Hindlimb muscle (tissue), 1 donor: ENCODE measurements at places on chromosomes 11 and 22.

- DNase-seq, result no peak
Observed at GRCh38 chr22:25816522-25817059, 74.6 kb downstream of the MYO18B start.

DNA sequence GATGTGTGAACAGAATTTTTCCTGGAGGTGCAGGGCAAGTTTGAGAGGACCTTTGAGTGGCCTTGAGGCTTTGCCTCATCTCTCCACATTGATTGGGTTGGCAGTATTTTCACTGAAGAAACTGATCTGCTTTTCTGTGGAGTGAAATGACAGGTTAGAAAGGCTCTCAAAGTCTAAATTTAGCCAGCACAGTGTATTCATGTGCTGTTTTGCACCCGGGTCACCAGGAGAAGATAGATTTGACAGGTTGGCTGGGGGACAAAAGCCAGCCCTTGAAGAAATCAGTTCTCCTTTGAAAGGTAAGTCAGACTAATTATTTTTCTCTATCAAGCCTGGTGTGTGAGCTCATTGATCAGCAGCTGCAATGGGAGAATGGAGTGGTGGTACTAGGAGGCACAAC lies 152.9 kb downstream of the DBX1 start:
- no peak for DNase-seq

DNA sequence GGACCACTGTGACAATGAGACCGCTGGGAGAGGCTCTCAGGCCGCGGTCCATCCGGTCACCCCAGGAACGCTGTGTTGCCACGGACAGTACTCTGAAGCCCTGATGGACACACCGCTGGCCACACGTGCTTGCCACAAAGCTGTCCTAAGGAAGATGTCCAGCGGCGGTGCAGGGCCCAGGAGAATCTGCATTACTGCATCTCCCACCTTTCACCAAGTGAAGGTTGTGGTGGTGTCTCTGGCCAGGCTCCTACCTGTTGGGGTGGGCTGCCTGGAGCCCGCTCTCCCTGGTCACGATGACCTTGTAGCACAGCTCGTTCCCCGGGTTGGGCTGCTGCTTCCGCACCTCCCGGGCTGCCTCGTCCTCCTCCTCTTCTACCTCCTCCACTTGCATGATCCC lies 4.2 kb downstream of the TTLL12 start:
- DNase-seq, result no peak

DNA sequence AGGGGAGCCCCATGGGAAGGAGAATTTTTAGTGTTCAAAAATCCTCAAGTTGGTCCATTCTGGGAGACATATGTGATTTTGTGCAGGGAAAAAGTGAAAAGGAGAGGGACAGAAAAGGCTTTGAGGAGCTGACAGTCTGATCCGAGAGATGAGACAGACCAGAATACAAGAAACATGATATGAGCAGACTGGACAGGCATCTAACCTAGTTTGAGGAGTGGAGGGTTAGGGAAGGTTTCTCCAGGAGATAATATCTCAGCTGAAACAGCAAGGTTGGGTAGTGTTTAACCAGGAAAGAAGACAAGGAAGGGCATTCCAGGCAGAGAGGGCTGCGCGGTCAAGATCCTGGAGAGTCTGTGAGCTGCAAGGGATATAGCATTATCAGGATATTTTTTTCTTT lies 101.4 kb upstream of the NCAM1 start:
- no peak for DNase-seq

GRCh38 chr22:40294696-40295095 lies 51.6 kb upstream of the ADSL start:
- no peak for DNase-seq
